Tracheal epithelial cell (primary cell): ENCODE measurements at places on chromosomes 7 and 10. TPM values are rescaled to one million over a fixed set of nuclear protein-coding genes. Genes with fewer than 3 reads are reported as not detected.

MAGI2 gene
- 0.96 and 1.7 TPM in 2 replicates for total RNA-seq

ANKRD1 gene
- total RNA-seq: 0.21 and 21.2 TPM in 2 replicates

NUTM2A gene
- 0.24 and 1.9 TPM in 2 replicates for total RNA-seq

GIMAP1 gene
- total RNA-seq: under 0.01 TPM in 1 of 2 replicates, not detected in the other

SPAG6 gene
- total RNA-seq: not detected in 2 replicates

SYT15 gene
- not detected in 2 replicates for total RNA-seq

PGAM1 gene
- total RNA-seq: 396 and 566 TPM in 2 replicates

PARG gene
- 43.9 and 52.2 TPM in 2 replicates for total RNA-seq

BMPER gene
- total RNA-seq: under 0.01 and 0.48 TPM in 2 replicates

OGDHL gene
- total RNA-seq: 0.21 and 1.2 TPM in 2 replicates

GFRA1 gene
- under 0.01 and 19.8 TPM in 2 replicates for total RNA-seq

ADARB2 gene
- total RNA-seq: under 0.01 TPM in 2 replicates

P4HA1 gene
- total RNA-seq: 168 and 254 TPM in 2 replicates

MYOZ1 gene
- total RNA-seq: not detected in 2 replicates

NEUROD6 gene
- total RNA-seq: not detected in 2 replicates

KIAA1549 gene
- total RNA-seq: 0.21 and 0.96 TPM in 2 replicates

SLC37A3 gene
- 51.8 and 75.4 TPM in 2 replicates for total RNA-seq

CDNF gene
- total RNA-seq: 0.24 and 1.3 TPM in 2 replicates

FAM25A gene
- total RNA-seq: 10.8 TPM in 1 of 2 replicates, not detected in the other

GLI3 gene
- total RNA-seq: 2.2 and 2.3 TPM in 2 replicates

HOXA2 gene
- not detected in 2 replicates for total RNA-seq

CPSF4 gene
- 36.1 and 41.8 TPM in 2 replicates for total RNA-seq

EPHB6 gene
- under 0.01 and 0.72 TPM in 2 replicates for total RNA-seq

ZNRF2 gene
- 25.4 and 45.5 TPM in 2 replicates for total RNA-seq

PTN gene
- total RNA-seq: 0.21 and 0.24 TPM in 2 replicates

AKR1D1 gene
- not detected in 2 replicates for total RNA-seq

ACSL5 gene
- total RNA-seq: under 0.01 and 2.7 TPM in 2 replicates

ATP6V1F gene
- 146 and 176 TPM in 2 replicates for total RNA-seq

MEPCE gene
- 14.9 and 16.6 TPM in 2 replicates for total RNA-seq
